ENCODE measurements at places on chromosomes 3 and 15.

DNA sequence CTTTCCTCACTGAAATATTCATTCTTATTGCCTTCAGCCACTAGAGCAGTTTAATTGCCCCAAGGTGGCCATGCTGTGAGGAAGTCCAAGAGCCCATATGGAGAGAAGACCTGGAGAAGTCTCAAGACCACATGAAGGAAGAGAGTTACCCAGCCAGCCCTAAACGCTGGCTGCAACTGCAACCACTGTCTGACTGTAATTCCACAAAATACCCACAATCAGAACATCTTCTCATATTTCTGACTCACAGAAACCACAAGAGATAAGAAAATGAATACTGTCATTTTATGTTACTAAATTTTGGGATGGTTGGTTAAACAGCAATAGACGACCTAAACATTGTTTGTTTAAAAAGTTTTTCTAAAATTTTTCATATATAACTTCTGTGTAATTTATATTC lies 14.7 kb upstream of the SST start:
- no peak for DNase-seq

DNA sequence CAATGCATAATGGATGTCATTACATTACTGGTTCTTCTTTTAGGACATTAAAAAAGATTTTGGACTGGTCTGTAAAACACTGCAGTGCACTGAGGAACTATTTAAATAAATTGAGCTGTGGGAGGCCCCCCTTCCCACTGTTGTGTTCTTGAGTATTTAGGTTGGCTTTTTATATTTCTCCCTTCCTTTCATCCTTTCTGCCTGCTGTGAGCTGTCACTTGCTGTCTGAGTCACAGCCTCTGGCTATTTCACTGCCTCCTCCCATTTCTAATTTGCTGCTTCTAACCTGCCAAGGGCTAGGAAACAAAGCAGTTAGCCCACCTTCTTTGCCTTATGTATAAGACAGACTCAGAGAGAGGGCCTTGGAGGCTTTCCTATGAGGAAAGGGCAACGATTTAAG lies 89.0 kb upstream of the FNDC3B start:
- DNase-seq = no peak

- no peak for DNase-seq
These were observed 170.0 kb downstream of the MINAR1 start for GRCh38 chr15:79602180-79602579.

DNA sequence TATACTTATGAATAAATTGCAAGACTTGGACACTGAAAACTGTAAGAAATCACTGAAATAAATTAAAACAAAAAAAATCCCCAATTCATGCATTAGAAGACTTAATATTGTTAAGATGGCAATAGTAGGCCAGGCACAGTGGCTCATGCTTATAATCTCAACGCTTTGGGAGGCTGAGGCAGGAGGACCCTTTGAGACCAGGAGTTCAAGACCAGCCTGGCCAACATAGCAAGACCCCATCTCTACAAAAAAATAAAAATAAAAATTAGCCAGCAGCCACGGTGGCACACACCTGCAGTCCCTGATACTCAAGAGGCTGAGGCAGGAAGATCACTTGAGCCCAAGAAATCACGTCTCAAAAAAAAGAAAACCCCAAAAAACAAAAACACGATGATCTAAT lies 35.8 kb downstream of the CPEB1 start:
- DNase-seq = no peak

DNA sequence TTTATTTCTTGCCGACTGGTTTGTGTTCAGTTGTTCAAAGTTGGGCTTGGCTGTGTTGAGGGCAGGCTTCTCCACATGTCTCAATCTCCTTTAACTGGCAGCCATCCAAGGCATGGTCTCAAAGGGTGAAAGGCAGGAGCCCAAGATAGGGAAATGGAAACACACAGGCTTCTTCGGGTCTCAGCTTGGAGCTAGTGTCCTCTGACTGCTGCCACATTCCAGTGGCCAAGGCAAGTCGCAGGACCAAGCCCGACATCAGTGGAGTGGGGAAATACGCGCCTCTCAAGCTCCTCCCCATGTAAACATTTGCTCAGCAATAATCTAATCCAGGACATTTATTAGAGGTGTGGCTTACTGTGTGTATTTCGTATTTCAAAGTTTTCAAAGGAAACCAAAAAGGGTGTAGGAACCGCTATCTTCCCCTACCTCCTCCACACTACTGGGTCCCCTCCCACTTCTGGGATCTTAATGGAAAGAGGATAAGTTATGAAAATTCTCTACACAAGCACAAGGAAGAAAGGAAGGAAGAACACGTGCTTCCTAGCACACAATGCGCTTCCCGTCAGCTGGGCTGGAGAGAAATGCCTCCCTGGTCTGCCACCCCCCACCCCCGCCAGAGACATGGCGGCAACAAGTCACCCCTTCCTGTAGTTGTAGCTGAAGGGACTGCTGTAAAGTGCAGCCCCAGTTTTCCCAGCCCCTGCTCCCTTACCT lies 181.7 kb downstream of the FAM43A start:
- DNase-seq = peak; percentile 27

- DNase-seq = peak; percentile 86
These were observed 277.7 kb upstream of the ROPN1 start for GRCh38 chr3:124269619-124270018.

DNA sequence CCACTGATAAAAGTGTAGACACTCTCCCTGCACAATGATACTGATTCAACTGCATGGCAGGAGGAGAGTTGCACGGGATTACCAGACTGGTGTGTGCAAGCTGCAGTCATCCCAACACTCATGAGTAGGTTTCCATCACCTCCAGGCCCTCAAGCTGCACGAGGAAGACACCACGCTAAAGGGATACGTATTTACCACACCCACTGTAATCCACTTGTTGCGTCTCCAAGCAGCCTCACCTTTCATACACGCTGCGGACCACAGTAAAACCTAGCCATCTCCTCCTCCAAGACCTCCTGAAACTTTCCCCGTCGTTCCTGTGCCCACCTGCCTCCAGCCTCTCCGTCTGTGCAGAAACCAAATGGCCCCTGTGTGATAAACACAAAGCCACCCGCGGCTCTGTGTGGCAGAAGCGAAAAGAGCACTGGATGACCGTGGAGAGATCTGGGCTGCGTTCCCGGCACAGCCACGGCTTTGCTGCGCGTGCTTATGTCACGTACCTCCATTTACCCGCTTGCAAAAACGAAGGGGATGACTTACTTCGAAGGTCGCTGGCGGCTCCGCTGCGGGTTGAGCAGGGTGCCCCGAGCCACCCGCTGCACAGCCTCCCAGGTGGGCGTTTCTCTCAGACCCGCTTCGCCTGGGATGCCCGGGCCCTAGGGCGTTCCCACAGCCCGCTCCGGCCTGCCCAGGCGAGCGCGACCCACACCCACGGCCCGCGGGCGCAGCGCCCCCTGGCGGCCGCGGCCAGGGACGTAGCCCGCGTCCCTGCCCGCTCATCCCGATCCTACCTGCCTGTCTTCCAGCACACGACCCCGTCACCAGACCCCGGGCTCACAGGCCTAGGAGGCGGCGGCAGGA lies 643 bp downstream of the ABCC5 start:
- DNase-seq = peak; percentile 83

- no peak for DNase-seq
These were observed 307.8 kb upstream of the AGTR1 start for GRCh38 chr3:148389916-148390315.

Measured in NCI-H82 (cell line).